SK-N-SH (cell line): ENCODE measurements at places on chromosomes 7 and 10.

GRCh38 chr10:102674566-102674965 lies 30.3 kb downstream of the TRIM8 start:
- peak; percentile 52 for DNase-seq

GRCh38 chr10:86963341-86963919 lies 4.9 kb upstream of the ADIRF start:
- no peak for DNase-seq

- DNase-seq = no peak
These were observed 73.7 kb downstream of the MYL10 start for GRCh38 chr7:101555269-101555920.

GRCh38 chr7:81111358-81111757 lies 192.5 kb upstream of the SEMA3C start:
- DNase-seq = peak; percentile 18

- DNase-seq = no peak
These were observed 38.4 kb downstream of the TWIST1 start for GRCh38 chr7:19079066-19079465.

- DNase-seq = peak; percentile 56
These were observed 19.8 kb downstream of the DNAJB12 start for GRCh38 chr10:72334825-72335393.

DNA sequence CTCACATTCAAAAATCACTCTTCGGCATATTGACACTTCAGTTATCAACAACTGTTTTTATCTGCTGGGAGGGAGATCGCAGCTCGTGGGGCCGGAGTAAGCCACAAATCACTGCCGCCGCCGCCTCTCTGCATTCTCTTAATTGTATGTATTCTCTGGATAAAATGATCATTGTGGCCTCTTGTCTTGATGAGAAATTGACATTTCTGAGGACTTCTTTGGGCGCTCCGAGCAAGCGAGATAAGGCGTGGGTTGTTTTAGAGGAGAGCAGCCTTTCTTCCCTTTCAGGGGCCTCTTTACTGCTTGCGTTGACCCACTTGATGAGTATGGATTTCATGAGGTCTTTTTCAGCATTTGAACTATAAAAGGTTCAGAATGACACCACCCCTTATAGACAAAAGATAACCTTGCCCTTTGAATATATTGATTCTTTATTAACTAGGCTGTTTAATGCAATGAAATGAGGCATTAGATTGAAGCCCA lies 130.6 kb downstream of the EBF3 start:
- DNase-seq = no peak
